SK-MEL-5 (cell line): ENCODE measurements at places on chromosomes 6 and 20. TPM values are rescaled to one million over a fixed set of nuclear protein-coding genes. Genes with fewer than 3 reads are reported as not detected.

DNA sequence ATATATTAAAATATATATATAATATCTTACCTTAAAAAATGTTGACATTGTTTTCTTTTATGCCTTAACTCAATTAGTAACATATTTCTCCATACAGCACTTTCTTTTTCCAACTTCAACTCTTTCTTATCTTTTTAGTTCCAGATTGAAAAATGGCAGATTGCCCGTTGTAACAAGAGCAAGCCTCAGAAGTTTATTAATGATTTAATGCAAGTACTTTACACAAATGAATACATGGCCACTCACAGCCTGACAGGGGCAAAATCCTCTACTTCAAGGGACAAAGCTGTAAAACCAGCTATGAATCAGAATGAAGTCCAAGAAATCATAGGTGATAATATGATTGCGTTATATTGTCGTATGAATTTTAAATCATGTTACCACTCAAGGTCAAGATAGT, 29.4 kb upstream of the KIAA1586 start:
- no peak for DNase-seq

DNA sequence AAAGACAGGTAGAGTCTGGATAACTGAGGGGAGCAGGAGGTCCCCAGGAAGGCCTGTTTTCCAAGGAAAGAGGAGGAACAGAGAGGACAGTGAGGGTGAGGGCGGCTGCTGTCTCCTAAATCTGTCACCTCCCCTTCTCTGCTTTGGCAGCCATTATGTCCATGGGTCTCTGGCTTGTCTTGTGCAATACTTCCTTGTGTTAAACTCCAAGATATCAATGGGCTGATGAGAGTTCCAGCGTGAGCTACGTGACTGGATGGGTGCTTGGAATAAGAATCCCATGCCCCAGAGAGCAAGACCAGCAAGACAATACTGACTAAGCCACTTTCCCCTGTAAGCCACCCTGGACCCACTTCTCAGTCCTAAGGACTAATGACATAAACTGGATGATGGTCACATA, 26.3 kb upstream of the DNAAF9 start:
- no peak for DNase-seq

DNA sequence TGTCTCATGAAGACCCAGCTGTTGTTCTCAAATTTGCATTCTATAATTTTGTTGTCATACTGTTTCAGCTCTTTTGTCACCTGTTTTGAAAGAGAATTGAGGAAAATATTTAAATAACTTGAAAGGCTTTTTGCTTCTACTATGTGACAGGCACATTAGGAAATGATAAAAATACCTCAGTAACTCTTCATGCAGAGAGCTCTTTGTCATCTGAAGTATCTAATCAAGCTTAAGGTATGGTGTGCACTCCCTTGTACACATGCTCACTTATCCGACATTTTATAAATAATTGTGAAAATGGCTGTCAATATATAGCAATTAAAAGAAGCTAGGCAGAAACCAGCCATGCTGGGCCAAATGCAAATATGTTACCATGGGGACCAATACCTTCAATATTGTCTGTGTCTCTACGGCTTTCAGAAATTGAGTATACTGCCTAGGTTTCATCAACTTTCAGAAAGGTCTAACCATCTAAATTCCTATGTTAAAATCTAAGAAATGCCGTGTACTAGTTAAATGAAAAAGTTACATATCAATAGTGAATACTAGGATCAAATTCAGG, 349.0 kb downstream of the RNGTT start:
- no peak for DNase-seq

The TRIM31 gene
- total RNA-seq = not detected in 2 replicates

DNA sequence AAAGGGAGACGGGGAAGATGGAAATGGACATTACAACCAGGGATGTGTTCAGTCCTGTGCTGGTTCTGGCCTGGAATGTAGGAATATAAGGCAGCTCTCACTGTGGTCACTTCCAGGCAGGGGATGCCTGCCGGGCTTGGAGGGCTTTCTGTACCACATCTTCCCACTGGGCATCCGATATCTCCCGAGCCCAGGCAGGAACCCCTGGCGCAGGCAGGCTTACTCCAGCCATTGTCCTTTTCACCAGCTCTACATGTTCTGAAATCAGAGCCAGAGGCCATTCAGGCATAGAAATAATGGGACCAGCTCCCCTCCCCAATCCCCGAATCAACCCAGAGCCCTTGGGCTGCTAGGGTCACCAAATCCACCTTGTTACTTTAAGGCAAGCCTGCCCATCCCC, 1.4 kb downstream of the MEA1 start:
- no peak for DNase-seq

DNA sequence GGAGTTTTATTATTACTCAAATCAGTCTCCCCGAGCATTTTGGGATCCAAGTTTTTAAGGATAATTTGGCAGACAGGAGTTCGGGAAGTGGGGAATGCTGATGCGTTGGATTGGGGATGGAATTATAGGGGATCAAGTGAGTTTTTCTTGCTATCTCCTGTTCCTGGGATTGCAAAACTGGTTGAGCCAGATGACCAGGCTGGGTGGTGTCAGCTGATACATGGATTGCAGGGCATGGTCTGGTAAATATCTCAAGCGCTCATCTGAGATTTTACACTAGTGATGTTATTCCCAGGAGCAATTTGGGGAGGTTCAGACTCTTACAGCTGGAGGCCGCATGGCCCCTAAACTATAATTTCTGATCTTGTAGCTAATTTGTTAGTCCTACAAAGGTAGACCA, 54.7 kb downstream of the ENPP1 start:
- DNase-seq = no peak

The C20orf144 gene
- not detected in 2 replicates for total RNA-seq

The HLA-E gene
- total RNA-seq = 174 and 181 TPM in 2 replicates

The MLIP gene
- 16.6 and 23.9 TPM in 2 replicates for total RNA-seq

GRCh38 chr6:37092923-37093727, 76.8 kb upstream of the PIM1 start:
- DNase-seq = no peak

- DNase-seq = peak; percentile 24
Measured at GRCh38 chr6:34630040-34630439, 66.5 kb downstream of the ILRUN start.

The BTNL2 gene
- not detected in 2 replicates for total RNA-seq

DNA sequence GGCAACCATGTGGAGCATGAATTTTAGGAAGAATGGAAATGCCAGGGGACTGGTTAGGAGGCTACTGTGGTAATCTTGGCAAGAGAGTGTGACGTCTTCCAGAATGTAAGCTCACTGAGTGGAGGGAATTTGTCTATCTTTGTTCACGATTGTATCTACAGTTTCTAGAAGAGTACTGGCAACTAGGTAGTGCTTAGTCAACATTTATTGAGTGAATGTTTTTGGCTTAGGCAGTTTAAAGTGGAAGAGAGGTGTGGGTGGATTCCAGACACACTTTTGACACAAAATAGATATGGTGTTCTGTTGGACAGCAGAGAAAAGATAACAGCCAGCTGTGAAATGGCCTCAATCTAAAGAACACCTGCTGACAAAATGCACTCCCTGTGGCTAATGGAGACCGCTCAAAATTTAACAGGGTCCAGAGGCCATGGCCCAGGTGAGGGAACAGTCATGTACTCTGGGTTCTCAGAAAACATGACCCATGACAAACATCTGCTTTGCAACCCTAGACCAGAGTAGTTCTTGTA, 139.3 kb downstream of the GPX5 start:
- DNase-seq = no peak

The FILIP1 gene
- 0.03 TPM in 1 of 2 replicates, not detected in the other for total RNA-seq

- DNase-seq = no peak
Measured at GRCh38 chr6:70663881-70664466, 3.7 kb upstream of the SMAP1 start.

The TRDN gene
- total RNA-seq = not detected in 2 replicates

GRCh38 chr6:108742041-108742440, 106.2 kb upstream of the ARMC2 start:
- no peak for DNase-seq

GRCh38 chr20:15060265-15061060, 723.1 kb upstream of the FLRT3 start:
- no peak for DNase-seq

GRCh38 chr6:139486476-139486799, 112.0 kb upstream of the CITED2 start:
- DNase-seq = no peak

- no peak for DNase-seq
Measured at GRCh38 chr6:47138046-47138445, 95.9 kb upstream of the ADGRF1 start.

The ARID1B gene
- total RNA-seq = 19.7 and 20.0 TPM in 2 replicates

DNA sequence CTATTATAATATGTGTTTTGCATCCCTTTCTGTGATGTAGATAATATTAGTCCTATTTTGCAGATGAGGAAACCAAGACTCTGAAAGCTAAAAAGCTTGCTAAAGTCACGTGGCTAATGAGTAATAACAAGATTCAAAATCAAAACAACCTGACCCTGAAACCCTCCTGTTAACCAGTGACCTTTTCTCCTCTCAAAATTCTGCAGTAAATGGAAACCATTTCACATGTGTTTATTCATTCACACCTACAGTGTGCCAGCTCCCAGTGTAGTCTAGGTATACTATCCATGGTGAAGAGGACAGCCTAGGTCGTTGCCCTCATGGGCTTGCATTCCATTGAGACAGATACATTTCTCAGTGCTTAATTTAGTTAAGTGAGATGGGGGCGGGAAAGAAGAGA, 30.6 kb upstream of the PHACTR2 start:
- DNase-seq = no peak

The PHACTR1 gene
- 2.8 and 2.9 TPM in 2 replicates for total RNA-seq

DNA sequence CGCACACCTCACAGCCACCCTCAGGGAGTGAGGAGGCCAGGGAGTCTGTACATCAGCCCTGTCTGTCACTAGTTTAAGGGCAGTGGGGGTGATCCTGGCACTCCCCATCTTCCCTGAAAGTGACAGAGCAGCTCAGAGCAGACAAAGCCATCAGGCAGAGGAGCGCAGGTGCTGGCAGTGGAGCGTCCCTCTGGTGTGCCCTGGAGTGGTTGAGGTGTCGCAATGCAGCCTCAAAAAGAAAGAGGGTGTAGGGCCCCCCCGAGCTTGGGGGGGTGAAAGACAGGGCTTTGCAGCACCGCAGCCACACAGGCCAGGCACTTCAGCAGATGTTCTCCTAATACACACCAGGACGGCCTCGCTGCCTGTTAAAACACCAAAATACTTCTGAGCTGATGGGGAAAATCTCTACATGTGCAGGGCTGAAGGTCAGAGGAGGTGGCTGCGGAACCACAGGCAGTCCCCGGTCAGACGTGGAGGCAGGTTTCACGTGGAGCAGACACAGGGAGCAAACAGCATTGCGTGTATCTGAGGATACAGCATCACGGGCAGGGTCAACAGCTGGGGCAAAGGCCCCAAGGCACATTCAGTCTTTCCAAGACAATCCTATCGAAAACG, 69.5 kb downstream of the PREX1 start:
- no peak for DNase-seq

The TNXB gene
- 0.37 TPM in 1 of 2 replicates, not detected in the other for total RNA-seq

DNA sequence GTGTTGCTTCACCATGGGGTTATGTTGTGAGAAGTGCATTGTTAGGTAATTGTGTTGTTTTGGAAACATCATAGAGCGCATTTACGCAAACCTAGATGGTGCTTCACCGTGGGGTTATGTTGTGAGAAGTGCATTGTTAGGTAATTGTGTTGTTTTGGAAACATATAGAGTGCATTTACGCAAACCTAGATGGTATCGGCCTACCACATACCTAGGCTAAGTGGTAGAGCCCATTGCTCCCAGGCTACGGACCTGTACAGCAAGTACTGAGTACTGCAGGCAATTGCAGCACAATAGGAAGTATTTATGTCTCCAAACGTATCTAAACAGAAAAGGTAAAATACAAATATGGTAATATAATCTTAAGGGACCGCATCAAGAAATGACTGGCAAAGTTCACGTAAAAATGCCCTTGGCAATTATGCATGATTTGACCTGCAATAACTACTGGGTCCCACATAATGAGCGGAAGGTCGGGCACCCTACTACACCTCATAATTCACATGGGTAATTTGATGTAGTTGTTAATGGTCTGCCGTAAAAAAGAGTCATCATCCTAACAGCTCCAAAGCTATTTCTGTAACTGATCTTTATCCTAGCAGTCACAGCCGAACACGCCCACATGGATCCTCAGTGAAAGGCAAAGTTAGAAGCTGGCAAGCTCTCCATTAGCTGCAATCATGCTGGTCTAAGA, 76.0 kb downstream of the RSPH3 start:
- no peak for DNase-seq
